ENCODE measurements at places on chromosomes 13 and 19.

GRCh38 chr19:46648060-46648960 is 12.3 kb upstream of the GNG8 start:
- no peak for DNase-seq

- no peak for DNase-seq
Measured at GRCh38 chr13:75486146-75487062, 4.4 kb upstream of the TBC1D4 start.

GRCh38 chr13:24282256-24282655 is 27.1 kb upstream of the C1QTNF9 start:
- no peak for DNase-seq

GRCh38 chr19:53091413-53092254 is 11.6 kb downstream of the ZNF160 start:
- DNase-seq: no peak

- DNase-seq: no peak
Measured at GRCh38 chr13:68124437-68125086, 894.4 kb upstream of the PCDH9 start.

- DNase-seq: peak; percentile 46
Measured at GRCh38 chr19:49851456-49852259, 699 bp downstream of the PTOV1 start.

DNA sequence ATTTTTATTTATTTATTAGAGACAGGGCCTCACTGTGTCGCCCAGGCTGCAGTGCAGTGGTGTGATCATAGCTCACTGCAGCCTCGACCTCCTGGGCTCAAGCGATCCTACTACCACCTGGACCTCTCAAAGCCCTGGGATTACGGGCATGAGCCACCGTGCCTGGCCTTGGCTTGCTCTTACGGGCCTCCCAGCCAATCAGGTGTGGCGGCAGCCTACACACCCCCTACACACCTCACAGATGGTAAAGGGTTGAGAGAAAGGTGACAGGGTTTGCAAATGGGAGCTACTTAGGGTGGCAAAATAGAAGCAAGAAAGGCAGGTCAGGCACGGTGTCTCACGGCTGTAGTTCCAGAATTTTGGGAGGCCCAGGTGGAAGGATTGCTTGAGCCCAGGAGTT is 1.0 kb upstream of the ZBTB32 start:
- DNase-seq: no peak

- DNase-seq: no peak
Measured at GRCh38 chr19:47994209-47994802, at the start of gene ELSPBP1. Gene ELSPBP1, plus strand, starts transcription at chr19:47994632. Its CDS starts 14,036 bp downstream, at chr19:48008668.

GRCh38 chr19:3075605-3076431 is 13.5 kb upstream of the TLE5 start:
- DNase-seq: peak; percentile 68

GRCh38 chr19:32195706-32196610 is 149.5 kb upstream of the ZNF507 start:
- DNase-seq: no peak

DNA sequence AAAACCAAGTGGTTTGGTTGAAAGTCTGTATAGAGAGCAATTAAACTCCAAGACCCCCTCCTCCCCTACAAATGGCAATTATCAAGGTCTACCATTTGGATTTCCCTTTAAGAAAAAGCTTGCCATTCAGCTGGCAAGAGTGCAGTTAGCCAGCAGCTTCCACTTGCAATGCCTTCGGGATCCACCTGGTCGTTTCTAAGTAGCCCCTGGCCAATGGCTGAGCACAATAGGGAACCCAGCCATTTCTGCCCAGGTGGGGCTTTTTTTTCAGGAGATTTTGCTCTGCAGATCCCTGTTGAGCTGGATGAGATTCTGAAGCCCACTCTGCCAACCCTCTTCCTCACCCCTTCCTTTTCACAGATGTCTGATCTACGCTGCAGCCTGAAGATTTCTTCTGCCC is 26.3 kb downstream of the TGDS start:
- DNase-seq: no peak

GRCh38 chr19:49677231-49677900 is at the start of gene PRMT1:
Gene PRMT1, plus strand, starts transcription at chr19:49677271. Its CDS starts 10 bp downstream, at chr19:49677281.
- peak; percentile 70 for DNase-seq

GRCh38 chr13:44313674-44314073 is 60.0 kb upstream of the SERP2 start:
- DNase-seq: peak; percentile 6

- no peak for DNase-seq
Measured at GRCh38 chr13:48896312-48896711, 79.4 kb upstream of the FNDC3A start.

DNA sequence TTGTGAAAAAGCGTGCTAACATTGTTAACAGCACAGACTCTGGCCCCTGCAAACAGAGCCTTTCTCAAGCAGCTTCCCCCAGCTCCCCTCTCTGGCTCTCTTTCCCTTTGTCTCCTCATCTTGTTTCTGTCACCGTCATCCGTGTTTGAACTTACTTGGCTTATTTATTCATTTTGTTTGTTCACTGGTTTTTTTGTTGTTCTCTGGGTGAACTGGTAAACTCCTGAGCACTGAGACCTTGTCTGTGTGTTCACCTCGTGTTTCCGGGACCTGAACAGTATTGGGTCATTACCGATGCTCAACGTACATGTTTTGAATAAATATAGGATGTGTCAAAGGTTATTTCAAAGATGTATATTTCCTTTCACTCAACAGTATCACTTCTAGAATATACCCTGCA is 92.4 kb upstream of the USP29 start:
- no peak for DNase-seq

GRCh38 chr19:17484520-17485185 is 14.3 kb downstream of the SLC27A1 start:
- peak; percentile 39 for DNase-seq

DNA sequence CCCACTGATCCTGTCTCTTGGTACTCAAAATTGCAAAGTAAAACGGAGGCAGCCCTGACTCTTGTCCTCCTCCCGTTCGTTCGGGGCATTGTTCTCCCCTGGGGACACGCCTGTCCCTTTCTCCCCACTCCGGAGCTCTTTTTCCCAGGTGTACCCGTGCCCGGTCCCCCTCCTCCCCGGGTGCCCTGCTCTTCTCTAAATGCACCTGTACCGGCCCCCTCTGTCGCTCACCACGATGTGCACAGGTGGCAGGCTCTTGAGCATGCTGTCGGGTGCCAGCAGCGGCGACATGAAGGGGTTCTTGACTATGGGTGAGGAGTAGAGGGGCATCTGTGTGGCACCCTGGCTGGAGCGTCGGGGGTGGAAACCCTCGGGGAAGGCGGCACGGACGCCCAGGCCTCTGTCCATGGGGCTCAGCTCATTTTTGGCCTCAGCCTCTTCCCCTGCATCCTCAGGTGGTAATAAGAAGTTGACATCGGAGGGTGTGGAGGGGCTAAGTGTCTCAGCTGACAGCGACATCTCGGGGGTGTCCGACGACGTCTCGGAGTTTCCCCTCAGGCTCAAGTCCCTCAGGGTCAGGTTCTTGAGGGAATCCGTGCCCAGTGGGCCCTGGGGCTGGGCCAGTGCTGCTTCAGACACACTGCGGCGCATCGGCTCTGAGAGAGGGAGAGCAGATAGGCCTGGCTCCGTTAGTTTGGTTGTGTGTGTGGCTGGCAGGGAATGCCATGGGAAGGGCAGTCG is 12.4 kb upstream of the CNFN start:
- DNase-seq: no peak

- no peak for DNase-seq
Measured at GRCh38 chr13:19685034-19685433, 51.6 kb downstream of the MPHOSPH8 start.

GRCh38 chr13:39684531-39685137 is 29.2 kb downstream of the COG6 start:
- no peak for DNase-seq

DNA sequence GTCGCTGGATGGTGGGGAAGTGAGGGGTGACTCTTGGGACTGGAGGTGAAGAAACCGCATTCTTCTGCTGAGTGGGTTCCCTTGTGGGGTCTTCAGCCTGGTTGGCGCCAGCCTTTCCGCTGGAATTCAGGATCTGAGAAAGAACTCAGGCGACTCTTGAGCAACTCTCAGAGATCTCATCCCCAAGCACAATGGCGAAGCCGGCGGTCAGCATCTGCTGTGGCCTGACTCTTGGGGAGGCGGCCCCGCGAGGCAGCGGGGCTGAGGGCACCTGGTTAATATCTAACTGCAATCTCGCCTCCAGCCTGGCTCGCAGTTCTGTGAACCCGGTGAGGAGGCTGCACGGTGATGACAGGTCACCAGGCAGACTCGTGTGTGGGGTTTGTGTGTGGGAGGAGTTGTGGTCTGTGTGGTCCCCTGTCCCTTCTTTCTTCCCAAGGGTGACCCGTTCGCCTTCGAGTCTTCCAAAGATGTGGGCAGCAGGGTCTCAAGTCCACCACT is 883 bp downstream of the ZNF441 start:
- peak; percentile 50 for DNase-seq

DNA sequence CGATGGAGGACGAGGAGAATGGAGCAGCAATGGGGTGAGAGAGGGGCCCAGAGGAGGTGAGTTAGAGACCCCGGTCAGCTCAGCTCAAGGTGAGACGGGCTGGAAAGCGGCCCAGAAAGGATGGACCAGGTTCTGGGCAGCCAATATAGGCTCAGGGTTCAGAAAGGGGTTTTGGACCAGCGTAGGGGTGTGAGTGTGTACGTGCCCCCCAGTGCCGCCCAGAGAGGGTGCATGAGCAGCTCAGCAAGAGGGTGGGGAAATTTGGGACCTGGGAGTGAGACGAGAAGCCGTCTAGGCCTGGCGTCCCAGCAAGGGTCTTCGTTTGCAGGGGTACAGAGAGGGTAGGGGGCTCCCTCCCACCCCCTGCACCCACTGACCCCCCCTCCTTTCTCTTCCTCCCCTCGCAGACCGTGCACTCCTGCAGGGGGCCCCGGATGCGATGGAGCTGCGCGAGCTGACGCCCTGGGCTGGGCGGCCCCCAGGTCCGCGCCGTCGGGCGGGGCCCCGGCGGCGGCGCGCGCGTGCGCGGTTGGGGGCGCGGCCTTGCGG is 12.1 kb downstream of the FUT6 start:
- no peak for DNase-seq

DNA sequence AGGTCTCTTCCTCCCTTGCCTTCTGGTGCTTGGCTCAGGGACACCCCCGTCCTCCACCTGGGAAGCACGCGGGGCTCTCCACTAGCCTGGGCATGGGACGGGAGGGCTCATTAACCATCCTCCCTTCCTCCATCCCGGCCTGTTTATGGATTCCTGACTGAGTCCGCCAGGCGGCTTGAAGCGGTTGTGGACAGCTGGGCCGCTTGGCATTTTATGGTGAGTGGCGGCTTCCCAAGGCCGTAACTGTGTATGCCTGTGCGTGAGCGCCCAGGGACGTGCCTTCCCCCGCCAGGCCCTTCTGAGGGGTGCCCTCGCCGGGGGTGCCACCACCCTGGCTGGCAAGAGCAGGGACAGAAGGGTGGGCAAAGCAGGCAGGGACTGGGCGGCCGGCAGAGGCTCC is 202.8 kb downstream of the URI1 start:
- no peak for DNase-seq
